Activated naive CD8-positive, alpha-beta T cell treated with anti-CD3 and anti-CD28 coated beads, Interleukin-2, amount 10 ng/mL, durations not matched to agents 7 days and 5 days (primary cell): ENCODE measurements at places on chromosomes 4 and X. TPM values are rescaled to one million over a fixed set of nuclear protein-coding genes. Genes with fewer than 3 reads are reported as not detected.

Gene SMPX
- not detected for total RNA-seq

Gene HHIP
- not detected for total RNA-seq

Gene MID1
- 0.11 TPM for total RNA-seq

Gene TXK
- total RNA-seq: 66.8 TPM

Gene ADGRA3
- 1.3 TPM for total RNA-seq

Gene MAGEA11
- total RNA-seq: not detected

Gene GPRASP3
- 2.2 TPM for total RNA-seq

Gene HSD17B13
- 0.48 TPM for total RNA-seq

Gene TRPC5OS
- not detected for total RNA-seq

Gene CXorf65
- 30.6 TPM for total RNA-seq

Gene ZNF330
- total RNA-seq: 46.5 TPM
